ENCODE measurements at places on chromosomes 5 and 9.

- DNase-seq: no peak
Measured at GRCh38 chr5:15959370-15960164, 220.0 kb downstream of the MARCHF11 start.

GRCh38 chr5:102649731-102650130 lies 105.4 kb upstream of the PAM start:
- DNase-seq: no peak

- no peak for DNase-seq
Measured at GRCh38 chr5:28751396-28751795, 1713.0 kb upstream of the CDH9 start.

GRCh38 chr9:135341612-135342169 lies 137.9 kb upstream of the PPP1R26 start:
- no peak for DNase-seq

- no peak for DNase-seq
Measured at GRCh38 chr9:112166176-112167140, 8.6 kb downstream of the SUSD1 start.

DNA sequence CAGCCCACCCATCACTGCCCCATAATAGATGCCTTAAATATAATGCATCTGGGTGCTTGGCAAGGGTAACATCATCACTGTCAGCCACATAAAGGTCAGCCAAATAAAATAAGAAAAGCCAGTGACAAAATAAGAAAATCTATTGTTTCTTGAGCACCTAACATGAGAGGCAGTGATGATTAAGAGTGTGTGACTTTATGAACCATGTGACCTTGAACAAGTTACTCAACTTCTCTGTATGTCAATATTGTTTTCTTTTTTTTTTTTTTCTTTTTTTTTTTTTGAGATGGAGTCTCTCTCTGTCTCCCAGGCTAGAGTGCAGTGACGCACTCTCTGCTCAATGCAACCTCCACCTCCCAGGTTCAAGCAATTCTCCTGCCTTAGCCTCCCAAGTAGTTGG lies 98.7 kb downstream of the CDK5RAP2 start:
- DNase-seq: no peak

DNA sequence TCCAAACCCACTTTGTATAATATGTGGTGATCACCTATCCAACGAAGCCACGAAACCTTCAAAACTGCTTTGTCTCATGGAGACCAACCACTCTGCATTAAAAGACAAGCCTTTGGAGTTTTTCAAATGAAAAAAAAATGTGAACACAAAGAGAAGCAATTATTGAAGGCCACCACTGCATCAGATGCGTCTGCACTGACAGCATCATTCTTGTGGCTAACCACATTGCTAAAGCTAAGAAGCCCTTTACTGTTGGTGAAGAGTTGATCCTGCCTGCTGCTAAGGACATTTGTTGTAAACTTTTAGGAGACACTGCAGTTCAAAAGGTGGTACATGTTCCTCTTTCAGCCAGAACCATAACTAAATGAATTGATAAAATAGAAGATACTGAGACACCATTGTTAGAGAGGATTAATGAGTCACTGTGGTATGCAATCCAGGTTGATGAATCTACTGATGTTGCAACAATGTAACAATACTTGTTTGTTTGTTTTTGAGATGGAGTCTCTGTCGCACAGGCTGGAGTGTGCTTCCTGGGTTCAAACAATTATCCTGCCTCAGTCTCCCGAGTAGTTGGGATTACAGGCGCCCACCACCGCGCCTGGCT lies 45.4 kb downstream of the TAF11L14 start:
- no peak for DNase-seq

- DNase-seq: no peak
Measured at GRCh38 chr9:130994135-130995085, 14.6 kb upstream of the LAMC3 start.

GRCh38 chr5:72790186-72790585 lies 26.3 kb upstream of the TNPO1 start:
- no peak for DNase-seq

GRCh38 chr5:42989190-42989589 lies 50.9 kb downstream of the ANXA2R start:
- DNase-seq: no peak

- DNase-seq: no peak
Measured at GRCh38 chr9:134632329-134632728, 9.3 kb upstream of the COL5A1 start.

- DNase-seq: no peak
Measured at GRCh38 chr5:175133185-175133584, 310.8 kb downstream of the DRD1 start.

DNA sequence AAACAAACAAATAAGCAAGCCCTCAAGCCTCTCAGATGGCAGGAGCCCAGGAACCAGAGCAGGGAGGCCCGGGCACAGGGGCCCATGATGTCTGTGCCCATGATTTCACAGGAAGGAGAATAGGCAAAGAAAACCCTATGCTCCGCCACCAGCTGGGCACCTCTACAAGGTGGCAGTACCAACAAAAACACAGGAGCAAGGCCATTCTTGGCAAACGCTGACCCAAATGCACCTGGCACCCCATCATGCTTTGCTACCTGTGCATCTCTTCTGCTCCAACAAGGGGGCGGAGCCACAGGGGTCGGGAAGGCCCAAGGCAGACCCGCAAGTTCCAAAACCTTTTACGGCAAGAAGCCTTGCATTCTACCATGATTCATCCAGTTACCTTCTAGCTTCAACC lies 3.1 kb downstream of the BRD3 start:
- DNase-seq: no peak

DNA sequence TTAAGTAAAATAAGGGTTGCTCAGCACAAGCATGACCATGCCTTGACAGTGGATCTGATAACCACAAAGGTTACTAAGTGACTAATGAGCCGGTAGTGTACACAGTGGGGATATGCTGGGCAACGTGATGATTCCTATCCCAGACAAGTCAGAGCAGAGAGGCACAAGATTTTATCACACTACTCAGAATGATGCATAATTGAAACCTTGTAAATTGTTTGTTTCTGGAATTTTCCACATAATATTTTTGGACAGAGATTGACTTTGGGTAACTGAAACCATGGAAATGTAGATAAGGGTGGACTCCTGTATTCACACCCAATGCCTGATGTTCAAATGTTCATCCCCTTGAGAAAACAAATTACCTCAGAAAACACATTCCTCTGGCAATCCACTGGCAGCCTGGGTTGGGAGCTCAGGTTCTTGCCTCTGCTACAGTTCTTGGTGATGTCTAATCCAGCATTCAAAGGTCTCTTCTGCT lies 16.2 kb upstream of the ERAP1 start:
- DNase-seq: no peak

DNA sequence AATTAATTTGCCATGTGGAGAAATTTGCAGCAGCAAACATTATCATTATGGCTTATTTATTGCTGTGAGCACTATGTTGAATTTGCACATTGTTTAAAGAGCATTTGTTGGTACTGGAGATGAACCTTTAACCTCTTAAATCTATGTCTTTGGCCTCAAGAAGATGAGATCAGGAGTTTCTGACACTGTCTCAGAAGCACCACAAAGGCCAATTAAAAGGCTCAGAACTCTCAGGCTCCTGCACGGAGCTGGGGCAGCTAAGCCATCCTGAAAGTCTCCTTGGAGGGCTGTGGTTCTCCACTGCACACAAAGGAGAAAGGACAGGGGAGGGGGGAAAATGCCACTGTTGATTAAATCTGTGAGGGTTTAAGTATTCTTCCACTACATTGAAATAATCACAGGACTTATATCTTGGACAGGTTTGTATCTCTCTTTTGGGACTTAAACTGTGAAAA lies 33.1 kb downstream of the ZNF366 start:
- no peak for DNase-seq

DNA sequence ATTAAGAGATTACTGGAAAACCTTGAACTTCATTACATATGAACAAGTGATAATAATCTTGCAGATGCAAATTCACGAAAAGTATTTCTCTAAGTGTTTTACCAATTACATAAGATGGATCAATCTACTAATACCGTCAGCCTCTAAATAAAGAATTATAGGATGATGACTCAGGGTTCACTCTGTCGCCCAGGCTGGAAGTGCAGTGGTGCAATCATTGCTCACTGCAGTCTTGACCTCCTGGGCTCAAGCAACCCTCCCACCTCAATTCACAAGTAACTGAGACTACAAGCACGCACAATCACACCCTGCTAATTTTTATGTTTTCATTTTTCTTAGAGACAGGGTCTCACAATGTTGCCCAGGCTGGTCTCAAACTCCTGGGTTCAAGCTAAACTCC lies 56.1 kb downstream of the CHD1 start:
- DNase-seq: no peak

DNA sequence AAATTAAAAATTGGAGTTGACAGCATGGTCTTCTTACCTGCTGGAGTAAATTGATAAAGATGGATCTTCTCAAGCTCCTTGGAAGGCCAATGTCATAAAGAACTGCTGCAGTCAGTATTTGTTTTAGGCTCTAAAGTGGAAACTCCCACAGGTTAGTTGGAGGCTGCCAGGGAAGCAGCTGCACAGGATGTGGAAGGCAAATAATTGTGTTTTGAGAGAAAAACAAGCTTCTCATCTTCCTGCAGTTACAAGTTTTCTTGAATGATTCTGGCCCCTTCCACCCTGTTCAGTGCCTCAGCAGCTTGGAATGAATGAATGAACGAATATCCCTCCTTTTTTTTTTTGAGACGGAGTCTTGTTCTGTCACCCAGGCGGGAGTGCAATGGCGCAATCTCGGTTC lies 13.9 kb downstream of the MROH2B start:
- DNase-seq: no peak

GRCh38 chr5:131164191-131165118 lies 601 bp downstream of the HINT1 start:
- DNase-seq: peak; percentile 63

DNA sequence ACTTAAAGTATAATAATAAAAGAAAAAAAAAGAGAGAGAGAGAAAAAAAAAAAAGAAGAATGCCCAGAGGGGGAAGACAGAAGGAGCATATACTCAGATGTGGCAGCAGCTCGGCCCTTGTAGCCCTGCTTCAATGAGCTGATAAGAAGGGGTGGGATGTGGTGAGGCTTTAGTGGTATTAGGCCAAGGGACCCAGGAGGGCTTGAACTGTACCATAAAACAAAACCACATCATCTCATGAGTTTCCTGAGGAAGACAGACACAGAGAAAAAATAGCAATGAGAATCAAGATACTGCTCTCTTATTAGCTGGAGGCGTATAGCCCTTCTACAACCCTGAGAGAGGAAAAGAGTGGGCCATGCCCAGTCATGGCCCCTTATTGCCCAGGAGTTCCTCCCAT lies 72.8 kb downstream of the SLC1A1 start:
- no peak for DNase-seq

DNA sequence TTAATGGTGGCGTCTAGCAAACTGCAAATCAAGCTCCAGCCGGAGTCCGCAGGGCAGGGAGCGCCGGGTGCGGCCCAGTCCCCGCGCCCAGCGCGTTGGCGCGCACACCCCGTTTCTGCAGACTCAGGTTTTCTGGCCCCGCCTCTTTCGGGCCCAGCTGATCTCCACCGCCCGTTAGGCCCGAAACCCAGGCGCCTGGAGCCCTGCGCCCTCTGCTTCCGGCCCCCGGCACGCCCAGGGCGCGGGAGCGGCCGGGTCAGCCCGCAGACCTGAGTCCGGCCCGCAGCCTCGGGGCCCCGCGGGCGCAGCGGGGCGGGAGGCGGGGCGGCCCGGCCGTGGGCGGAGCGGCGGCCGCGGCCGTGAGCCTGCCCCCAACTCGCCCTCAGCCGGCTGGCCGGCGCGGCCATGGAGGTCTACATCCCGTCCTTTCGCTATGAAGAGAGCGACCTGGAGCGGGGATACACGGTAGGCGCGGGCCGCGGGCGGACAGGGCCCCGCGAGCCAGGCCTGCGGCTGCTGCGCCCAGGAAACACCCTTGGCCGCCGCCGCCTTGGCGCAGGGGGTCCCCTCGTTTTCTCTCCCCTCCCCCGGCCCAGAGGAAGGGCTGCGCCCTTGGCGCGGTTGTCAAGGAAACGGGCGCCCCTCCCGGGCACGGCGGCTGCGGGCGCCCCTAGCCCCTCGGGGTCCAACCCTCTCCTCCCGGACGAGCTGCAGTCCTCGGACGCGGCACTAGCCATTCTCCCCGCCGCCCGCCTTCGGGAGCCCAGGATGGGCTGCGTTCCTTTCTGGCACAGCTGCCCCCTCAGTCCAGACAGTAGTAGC lies at the start of gene SNX24:
SNX24 (plus strand) TSS at position 385 of the 822 bp plus-strand sequence; CDS start at position 406, 21 bp downstream.
- peak; percentile 54 for DNase-seq

DNA sequence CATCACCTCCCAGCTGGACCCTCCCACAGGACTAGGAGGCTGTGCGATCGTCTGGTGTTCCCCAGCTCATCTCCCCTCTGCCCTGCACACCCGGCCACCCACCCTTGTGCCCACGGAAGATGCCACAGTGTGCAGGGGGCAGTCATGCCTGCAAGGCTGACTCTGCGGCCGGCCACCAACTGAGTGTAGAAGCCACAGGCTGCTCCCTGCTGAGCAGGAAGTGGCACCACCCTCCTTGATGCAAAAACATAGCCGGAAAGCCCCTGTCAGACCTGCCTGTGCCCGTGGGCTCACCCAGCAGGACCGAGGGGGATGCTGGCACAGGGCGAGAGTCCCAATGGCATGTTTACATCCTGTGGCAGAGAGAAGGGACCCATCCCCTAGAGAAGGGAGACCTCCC lies 40.3 kb upstream of the SLC12A7 start:
- no peak for DNase-seq

DNA sequence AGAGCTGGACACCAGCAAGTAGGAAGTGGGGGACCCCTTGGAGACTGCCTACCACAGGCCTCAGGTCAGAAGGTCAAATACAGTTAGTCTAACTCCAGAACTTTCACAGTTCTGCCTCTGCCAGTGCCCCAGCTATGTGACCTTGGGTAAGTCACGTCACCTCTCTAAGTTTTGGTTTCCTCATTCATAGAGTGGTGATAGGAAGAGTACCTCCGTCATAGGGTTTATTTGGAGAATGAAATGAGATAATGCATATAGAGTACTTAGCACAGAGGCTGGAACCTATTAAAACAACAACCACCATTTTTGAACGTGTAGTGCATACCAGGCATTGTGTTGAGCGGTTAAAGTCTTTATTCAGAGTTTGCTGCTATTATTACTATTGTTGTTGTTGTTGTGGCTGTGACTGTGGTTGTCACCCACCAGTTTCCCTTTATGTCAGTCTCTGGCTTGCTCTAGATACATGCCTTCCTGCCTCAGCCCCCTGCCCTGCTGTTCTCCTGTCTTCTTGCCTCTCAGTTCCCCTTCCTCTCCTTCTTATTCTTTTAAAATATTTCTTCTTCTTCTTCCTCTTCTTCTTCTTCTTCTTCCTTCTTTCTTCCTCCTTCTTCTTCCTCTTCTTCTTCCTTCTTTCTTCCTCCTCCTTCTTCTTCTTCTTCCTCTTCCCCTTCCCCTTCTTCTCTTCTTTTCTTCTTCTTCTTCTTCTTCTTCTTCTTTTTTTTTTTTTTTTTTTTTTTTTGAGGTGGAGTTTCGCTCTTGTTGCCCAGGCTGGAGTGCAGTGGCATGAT lies 67.8 kb downstream of the RALGPS1 start:
- DNase-seq: no peak

- no peak for DNase-seq
Measured at GRCh38 chr9:6944093-6944551, 186.3 kb downstream of the KDM4C start.

- DNase-seq: no peak
Measured at GRCh38 chr5:147547730-147548129, 37.9 kb upstream of the DPYSL3 start.

Measured in nucleus accumbens (tissue), 56 donors.